ENCODE measurements at places on chromosomes 5 and 9.
A peak's percentile ranks its signal among the peaks of the same experiment; 100 is the strongest.

- peak; percentile 50 for DNase-seq
Observed at GRCh38 chr5:76544268-76544926, 78.8 kb downstream of the F2RL2 start.

- DNase-seq, result no peak
Observed at GRCh38 chr9:20618361-20618802, 3.9 kb downstream of the MLLT3 start.

DNA sequence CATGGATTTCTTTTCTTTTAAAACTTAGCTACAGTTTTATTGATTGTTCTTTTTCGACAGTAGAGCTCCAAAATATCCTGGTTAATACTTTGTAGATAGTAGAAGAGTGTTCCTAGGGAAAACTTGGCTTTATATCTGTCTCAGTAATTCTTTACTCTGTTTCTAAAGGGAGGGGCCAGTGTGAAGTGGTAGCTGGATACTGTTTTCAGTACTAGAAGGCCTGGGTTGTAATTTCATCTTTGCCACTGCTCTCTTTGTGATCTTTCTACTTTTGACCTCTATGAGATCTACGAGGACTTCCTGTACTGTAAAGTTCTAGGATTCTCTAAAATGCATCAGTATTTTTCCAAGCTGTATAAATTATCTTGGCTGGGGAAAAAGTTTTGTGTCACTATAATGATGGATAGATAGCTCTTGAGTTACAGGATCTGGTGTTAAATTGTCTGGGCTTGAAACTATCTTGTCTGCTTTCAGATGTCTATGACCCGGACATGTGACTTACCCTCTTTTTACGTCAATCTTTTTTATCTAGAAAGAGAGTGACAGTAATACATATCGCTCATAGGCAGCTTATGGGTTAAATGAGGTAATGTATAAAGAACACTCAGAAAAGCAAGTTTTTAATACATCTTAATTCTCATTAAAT, 53.6 kb downstream of the PRR16 start:
- peak; percentile 21 for DNase-seq

GRCh38 chr5:168110870-168111832, 180.3 kb upstream of the WWC1 start:
- DNase-seq, result no peak

DNA sequence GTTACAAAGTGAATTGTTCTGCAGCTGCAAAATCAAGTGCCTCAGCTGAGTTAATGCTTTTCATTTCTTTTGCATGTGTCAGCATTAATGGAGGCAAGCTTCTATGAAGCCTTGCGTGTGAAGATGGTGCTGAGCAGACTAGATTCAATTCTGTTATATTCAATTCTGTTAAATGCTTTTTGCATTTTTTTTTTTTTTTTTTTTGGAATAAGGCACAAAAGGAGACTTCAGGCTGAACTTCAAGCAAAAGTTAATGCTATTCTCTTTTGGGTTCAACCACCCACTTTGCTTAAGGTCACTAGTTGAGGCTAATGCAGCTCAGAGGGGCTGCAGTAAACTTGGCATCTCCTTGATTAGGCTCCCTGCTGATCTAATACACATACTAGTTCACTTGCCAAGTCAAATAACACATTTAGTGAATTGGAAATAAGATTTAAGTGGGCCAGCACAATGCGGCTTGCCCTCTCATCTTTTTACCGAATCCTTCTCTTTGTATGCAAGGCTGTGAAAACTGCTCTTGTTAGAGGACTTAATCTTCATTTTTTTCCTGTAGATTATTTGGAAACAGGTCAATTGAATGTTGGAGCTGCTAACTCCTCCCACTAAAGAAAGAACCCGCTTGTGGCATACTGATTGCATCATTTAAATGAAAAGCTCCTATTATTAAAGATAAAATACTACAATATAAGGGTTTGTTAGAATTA, 1020.2 kb downstream of the NR2F1-AS1 start:
- peak; percentile 82 for DNase-seq

DNA sequence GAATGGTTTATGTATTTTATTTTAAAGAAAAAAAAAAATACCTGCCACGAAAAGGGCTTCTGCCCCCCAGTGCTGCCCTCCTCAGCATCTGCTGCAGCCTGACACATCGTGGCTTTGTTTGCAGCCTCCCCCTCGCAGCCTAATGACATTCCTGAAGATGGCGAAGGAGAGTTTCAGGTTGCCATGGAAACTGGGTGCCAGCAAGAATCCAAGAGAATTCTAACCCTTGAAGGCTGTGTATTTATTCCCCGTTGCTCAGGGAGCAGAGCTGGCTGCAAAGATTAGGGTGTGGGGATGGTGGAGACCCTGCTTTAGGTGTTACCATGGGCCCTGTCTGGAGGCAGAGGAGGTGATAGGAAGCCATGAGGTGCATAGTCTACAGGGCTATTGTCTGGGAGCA, 126.6 kb downstream of the NSG2 start:
- DNase-seq, result no peak

DNA sequence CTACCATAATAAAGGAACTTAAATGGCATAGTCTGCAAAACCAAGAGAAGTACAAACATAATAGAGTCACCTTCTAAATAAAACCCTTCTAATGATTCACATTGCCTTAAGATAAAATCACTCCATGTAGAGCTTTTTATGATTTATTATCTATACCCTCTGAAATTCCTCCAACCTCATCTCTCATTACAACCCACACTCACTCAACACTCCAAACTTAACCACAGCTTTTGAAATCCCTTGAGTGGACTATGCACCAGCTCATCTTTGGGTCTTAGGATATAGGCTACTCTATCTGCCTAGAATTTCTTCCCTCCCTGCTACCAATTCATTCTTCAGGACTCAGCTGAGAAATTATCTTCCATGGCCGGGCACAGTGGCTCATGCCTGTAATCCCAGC, 122.5 kb downstream of the CETN3 start:
- DNase-seq, result peak; percentile 53

GRCh38 chr5:158017469-158017868, 158.5 kb upstream of the CLINT1 start:
- DNase-seq, result no peak

- DNase-seq, result no peak
Observed at GRCh38 chr9:128150594-128151308, 1.5 kb downstream of the LCN2 start.

DNA sequence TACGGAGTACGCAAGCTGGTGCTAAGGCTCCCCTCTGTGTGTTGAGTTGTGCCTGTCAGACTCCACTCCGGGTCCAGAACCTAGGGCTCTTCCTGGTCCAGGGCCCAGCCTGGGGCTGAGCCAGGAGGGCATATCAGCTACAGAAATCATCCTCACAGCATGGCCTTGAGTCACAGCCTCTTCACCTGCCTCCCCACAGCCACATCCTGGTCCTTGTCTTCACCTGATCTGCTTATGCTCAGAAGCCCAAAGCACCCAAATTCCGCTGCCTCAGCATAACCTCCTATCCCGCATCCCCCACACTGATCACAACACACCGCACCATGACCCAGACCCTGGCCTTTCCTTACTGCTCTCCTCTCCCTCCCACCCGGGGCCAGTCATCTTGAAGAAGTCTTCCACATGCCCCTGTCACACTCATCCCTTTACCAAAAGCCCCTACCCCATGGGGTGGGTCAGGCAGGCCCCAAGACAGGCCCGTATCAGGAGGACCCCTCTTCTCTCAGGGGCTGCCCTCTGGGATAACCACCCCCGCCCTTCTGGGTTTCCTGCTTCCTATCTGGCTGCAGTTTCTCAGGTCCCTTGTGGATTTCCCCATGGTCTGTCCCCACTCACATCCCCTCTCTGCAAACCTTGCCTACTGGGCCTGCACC, 1.3 kb upstream of the IL3 start:
- no peak for DNase-seq

DNA sequence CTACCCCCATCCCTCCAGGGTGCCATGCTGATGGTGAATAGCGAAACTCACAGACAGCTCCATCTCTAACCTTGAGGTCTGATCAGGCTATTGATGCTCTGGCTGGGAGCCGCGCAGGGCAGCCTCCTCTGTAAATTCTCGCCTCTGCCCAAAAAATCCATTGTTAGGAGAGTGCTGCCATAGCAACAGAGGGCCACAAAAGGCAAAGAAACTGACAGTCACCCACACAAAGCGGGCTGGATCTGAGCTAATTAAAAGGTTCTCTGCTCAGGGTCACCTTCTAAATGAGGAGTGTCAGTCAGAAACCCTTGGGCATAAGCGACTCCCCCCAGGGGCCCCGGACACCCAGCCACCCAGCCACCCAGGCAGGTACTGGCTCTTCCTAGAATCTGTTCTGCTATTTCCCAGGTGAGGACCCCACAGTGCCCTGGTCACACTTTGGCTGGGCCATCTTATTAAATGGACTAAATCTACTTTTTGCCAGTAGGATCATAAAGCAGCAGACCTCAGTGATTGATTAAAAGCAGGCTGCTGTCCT, 126.7 kb downstream of the MED10 start:
- DNase-seq, result no peak

- no peak for DNase-seq
Observed at GRCh38 chr5:76716456-76717157, 681 bp downstream of the F2R start.

- peak; percentile 48 for DNase-seq
Observed at GRCh38 chr5:37900692-37901091, 60.9 kb upstream of the GDNF start.

DNA sequence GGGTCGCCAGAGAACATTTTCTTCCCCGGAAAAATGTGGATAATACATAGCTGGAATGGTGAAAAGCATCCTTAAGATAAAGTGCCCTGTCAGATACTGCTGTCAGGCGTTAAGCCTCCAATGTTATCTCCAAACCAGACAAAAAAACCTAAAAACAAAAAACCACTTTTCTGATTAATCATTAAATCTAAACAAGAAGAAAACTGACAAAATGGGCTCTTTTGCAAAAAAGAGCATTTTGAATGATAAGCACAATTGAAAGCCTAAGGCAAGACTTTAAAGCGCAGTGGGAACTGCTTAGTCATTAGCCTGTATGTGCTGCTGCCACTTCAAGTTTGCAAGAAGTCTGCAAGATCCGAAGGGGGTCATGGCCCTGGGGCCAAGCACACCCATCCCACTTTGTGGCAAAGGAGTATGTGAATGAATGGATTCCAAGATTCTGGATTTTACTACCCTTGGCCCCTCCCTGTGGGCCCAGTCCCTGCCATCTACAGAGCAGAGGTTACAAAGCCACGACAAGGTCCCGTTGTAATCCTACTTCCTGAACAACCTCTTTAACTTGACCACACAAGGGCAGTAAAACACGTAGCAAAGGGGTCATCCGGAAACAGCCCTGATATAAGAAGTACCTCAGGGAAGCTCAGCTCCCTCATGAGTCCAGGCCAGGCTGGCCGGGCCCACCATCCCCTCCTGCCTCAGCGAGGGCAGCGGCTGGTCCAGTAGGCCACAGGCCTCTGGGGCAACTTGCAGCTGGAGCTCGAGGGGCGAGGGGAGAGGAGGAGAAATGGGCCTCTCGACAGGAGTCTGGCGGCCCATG, 29.7 kb downstream of the SHB start:
- peak; percentile 45 for DNase-seq

DNA sequence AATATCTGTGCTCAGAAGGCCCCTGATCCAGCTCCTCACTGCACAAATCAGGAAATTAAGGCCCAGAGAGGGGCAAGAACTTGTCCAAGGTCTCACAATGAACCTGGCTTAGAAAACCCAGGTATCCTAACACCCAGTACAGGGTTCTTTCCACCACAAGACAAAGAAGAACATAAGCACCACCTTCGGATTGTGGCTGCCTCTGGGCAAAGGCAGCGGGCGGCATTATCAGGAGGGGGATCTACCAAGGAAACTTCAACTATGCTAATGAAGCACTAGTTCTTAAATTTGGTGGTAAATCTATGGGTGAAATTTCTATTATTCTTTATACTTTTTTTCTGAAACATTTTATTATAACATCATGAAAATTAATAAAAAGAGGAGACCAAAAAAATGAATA, 17.9 kb downstream of the ANXA6 start:
- DNase-seq, result no peak
